ENCODE measurements at places on chromosomes 2 and 18. TPM values are rescaled to one million over a fixed set of nuclear protein-coding genes. Genes with fewer than 3 reads are reported as not detected.

Gene EMILIN1
- 0.89 TPM for total RNA-seq

GRCh38 chr2:26598336-26598995 is 42.7 kb downstream of the CIB4 start:
- H3K27ac ChIP-seq: no peak overlapping the region
- H3K27me3 ChIP-seq: peaks cover 7% of the 10 kb centered on the region
- H3K4me1 ChIP-seq: no peaks in the 10 kb centered on the region
- no peak overlapping the region for H3K4me3 ChIP-seq
- no peak for DNase-seq

- no peaks in the 10 kb centered on the region for H3K4me1 ChIP-seq
- H3K4me3 ChIP-seq: no peak overlapping the region
- no peak for DNase-seq
- H3K27ac ChIP-seq: no peak overlapping the region
- H3K36me3 ChIP-seq: no peaks in the 10 kb centered on the region
- H3K27me3 ChIP-seq: no peaks in the 10 kb centered on the region
Measured at GRCh38 chr18:78929516-78929915, 50.1 kb upstream of the SALL3 start.

- no peak overlapping the region for H3K4me3 ChIP-seq
- H3K4me1 ChIP-seq: no peaks in the 10 kb centered on the region
- no peaks in the 10 kb centered on the region for H3K27me3 ChIP-seq
- DNase-seq: no peak
- no peak overlapping the region for H3K27ac ChIP-seq
- no peaks in the 10 kb centered on the region for H3K36me3 ChIP-seq
Measured at GRCh38 chr2:33042265-33042664, 95.5 kb downstream of the LTBP1 start.

GRCh38 chr18:32289483-32290075 is 99.7 kb downstream of the MEP1B start:
- no peaks in the 10 kb centered on the region for H3K36me3 ChIP-seq
- no peaks in the 10 kb centered on the region for H3K27me3 ChIP-seq
- no peak overlapping the region for H3K27ac ChIP-seq
- DNase-seq: no peak
- H3K4me1 ChIP-seq: no peaks in the 10 kb centered on the region

- no peaks in the 10 kb centered on the region for H3K4me1 ChIP-seq
- no peak overlapping the region for H3K27ac ChIP-seq
- no peak overlapping the region for H3K4me3 ChIP-seq
- no peak for DNase-seq
- no peaks in the 10 kb centered on the region for H3K36me3 ChIP-seq
- H3K27me3 ChIP-seq: no peaks in the 10 kb centered on the region
Measured at GRCh38 chr2:200667413-200667812, 81.6 kb downstream of the AOX1 start.

DNA sequence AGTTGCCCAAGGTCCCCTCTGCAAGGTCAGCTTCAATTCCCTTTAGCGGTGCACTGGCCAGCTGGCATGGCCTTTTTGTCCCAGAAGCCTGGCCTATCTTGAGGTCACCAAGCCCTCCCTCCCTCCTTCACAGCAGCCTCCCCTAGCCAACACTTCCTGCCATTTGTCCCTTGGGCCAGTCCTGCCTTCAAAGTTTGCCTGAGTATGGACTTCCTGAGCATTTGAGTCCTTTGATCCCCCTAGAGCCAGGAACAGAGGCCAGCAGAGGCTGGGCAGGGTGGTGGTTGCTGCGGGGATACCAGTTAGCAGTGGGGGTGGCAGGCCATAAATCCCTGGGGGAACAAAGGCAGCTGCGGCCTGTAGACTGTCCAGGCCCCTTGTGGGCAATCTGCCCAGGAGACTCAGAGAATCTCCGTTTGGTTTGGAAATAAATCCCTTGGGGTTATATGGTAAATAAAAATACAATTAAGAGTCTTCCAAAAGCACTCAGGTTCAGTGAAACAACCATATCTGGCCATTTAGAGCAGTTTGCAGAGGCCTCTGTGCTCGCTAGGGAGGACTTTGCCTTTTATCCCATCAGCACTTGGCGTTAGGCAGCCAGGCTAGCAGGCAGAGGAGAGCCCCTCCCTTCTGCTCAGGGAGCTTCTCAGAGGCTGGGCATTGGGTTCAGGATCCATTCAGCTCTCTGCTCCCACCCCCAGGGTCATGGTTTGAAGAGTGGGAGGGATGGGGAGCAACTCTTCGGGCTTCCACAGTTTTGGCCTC is 3.1 kb upstream of the HES6 start:
- no peak for DNase-seq
- peaks cover 6% of the 10 kb centered on the region for H3K4me1 ChIP-seq
- no peak overlapping the region for H3K27ac ChIP-seq
- no peaks in the 10 kb centered on the region for H3K36me3 ChIP-seq

Data from CD8-positive, alpha-beta memory T cell (primary cell).